Activated T-helper 1 cell treated with anti-CD3 and anti-CD28 coated beads, Interleukin-2, amount 50 U/mL, for 16 hours (primary cell): ENCODE measurements at places on chromosomes 11 and 22.

GRCh38 chr11:134939031-134939430, 527.0 kb upstream of the B3GAT1 start:
- no peak for DNase-seq

DNA sequence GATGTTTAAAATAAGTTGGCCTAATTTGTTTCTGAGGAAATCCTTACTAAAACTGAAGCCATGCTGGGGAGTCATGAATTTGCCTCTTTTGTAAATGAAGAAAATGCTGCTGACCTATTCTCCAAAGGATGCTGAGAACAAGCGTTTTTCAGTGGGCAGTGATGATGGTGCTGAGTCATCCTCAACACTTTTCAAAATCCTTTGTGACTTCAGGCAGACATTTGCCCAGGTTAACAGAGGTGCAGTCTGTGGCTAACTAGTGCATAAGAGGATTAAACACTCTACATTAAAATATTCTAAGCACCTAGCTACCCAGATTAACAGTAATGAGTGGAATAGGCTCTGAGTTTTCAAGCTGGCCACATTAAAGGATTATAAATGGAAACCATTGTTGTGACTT, 509.0 kb downstream of the DLG2 start:
- DNase-seq, result no peak

- DNase-seq, result no peak
Measured at GRCh38 chr11:11810764-11811726, 30.7 kb upstream of the USP47 start.

DNA sequence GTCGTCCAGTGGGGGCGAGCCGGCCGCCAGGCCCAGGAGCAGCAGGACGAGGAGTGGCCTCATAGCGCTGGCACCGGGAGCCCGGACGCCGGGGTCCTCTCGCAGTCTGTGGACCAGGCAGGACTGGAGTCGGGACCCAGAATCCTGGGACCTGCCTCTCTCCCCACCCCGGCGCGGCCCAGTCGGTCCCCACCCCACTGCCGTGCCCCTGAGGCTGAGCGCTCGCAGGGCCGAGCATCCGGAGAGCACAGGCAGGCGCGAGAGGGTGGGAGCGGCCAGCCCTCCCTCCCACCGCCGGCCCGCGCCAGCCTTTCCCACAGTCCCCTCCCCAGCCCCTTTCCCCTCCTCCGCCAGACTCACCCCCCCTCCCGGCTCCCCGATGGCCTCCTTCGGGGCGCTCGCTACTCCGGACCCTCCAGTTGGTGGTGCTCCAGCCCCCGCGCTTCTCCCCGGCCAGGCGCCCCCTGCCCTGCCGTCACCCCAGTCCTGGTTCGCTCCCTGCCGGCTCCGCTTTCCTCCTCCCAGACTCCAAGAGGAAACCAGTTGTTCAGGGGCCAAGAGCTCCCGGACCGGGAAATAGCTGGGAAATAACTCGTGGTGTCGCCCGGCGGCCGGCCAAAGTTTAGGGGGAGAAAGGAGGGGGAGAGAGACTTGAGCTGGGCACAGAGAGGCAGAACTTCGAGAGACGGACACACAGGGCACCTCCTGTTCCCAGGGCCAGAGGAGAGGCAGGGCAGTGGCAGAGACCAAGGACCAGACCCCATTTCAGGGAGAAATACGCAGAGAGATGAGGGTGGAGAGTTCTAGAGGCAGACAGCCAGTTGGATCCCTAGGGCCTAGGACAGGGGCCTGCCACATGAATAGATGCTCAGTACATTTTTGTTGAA, at the start of gene C1QTNF5:
Gene C1QTNF5 (minus strand): TSS at position 549 of the 887 bp plus-strand sequence. CDS start 486 bp downstream, at position 63.
- no peak for DNase-seq

DNA sequence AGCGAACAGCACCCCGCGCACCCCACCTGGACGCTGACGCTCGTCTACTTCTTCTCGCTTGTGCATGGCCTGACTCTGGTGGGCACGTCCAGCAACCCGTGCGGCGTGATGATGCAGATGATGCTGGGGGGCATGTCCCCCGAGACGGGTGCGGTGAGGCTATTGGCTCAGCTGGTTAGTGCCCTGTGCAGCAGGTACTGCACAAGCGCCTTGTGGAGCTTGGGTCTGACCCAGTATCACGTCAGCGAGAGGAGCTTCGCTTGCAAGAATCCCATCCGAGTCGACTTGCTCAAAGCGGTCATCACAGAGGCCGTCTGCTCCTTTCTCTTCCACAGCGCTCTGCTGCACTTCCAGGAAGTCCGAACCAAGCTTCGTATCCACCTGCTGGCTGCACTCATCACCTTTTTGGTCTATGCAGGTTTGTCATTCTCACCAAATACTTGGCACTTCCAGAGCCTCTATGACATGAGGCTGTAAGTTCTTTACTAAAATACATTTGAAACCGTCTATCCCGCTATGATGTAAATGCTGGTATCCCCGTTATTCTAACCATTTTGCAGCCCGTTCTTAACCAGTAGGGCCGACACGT, 535 bp downstream of the AQP11 start:
- DNase-seq, result no peak

- no peak for DNase-seq
Measured at GRCh38 chr11:13800901-13801300, 132.4 kb downstream of the FAR1 start.

- DNase-seq, result no peak
Measured at GRCh38 chr11:47907499-47907898, 59.3 kb upstream of the NUP160 start.

DNA sequence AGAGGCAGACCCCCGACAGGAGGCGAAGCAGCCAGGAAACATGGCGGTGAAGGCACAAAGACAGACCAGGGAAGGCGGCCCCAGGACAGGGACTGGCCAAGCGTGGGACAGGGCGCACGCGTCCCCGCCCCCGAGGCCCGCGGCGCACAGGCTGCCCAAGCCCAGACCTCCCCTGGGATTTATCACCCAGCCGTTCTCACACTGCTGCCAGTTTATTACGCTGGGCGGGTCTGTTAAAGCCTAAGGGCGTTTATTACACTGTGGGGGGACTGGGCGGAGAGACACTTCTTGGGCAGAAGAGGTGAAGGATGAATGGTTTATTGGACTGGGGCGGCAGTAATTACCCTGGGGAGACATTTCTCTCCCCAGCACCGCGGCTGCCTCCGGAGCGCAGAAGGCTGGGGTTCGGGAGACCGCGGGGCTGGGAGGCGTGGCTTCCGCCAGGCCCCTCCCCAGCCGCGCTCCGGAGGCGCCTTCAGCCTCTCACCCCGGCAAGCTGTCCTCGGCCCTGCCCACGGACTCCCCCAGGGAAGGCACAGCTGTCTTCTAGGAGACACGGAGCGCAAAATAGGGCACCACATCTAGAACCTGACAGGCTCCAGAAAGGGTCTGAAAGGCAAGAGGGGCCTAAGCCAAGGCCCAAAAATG, 47.1 kb downstream of the SLC22A12 start:
- DNase-seq, result no peak

DNA sequence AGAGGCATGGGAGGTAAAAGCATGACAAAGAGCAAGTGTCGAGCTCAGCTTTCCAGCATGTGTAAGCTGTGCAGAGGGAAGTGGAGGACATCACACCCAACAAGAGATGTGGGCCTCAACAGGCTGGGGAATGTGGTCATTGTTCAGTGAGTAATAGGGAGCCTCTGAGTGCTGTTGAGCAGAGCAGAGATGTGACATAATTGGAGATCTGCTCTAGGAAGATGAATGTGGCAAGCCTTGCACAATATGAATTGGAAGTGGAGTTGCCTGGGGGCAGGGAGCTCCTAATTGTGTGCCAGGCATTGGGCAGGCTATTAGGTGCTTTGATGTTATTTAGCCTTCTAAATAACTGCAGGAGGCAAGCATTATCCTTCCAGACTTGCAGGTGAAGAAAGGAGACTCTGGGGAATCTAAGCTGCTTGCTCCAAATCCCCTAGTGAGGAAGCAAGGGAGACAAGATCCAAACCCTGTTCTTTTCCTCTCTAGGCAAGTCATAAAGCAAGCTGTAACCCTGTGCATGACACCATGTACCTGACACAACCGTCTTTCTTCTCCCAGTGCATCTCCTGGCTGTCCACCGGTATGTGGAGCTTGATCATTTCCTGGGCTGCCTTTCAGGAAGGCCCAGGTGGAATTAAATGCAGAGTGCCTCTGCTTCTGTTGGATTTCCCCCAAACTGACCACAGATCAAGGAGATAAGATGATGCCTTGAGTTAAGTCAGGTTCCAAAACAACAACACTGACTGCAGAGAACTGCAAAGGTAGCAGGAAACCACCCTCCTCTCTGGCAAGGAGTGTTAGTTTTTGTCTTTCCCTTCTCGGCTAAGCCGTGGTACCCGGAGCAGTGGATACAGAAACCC, 221.4 kb downstream of the TENM4 start:
- DNase-seq, result no peak

- no peak for DNase-seq
Measured at GRCh38 chr11:57541169-57541568, 3.8 kb downstream of the SMTNL1 start.

DNA sequence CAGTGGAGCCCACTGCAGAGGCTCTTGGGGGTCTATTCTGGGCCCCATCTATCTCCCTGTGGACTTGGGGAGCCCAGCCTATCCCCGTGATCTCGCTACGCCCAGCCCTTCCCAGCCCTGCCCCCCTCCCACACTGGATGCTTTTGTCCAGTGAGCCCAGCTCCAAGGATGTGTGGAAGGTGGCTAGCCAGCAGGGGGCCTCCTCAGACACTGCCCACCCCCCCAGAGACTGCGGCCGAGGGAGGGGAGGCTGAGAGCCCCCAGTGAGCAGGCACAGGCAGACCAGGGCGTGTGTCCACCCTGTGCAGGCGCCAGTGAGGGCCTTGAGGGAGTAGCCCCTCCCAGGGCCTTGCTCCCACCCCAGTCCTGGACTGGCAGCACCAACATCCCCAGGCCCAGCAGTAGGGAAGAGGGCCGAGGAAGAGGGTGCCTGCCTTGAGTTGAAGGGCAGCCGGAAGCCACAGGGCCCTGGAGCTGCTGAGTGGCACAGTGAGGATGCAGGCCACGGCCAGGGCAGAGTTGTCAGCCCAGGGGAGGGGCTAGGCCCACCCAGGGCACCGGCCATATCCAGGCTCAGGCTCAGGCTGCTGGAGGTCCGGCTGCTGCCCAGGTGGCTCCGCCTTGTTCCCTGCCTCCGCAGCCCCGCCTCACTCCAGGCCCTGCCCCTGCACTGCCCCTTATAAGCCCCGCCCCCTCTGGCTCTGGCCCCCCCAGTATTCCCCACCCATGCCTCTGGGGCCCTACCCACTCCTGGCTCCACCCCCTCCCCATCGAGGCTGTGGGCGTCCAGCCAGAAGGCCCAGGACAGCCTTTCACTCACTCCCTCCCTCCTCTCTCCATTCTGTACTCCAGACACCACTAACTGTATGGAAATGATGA, 28.0 kb downstream of the MOB2 start:
- no peak for DNase-seq

- DNase-seq, result no peak
Measured at GRCh38 chr22:37517826-37518450, 1.3 kb downstream of the CARD10 start.

DNA sequence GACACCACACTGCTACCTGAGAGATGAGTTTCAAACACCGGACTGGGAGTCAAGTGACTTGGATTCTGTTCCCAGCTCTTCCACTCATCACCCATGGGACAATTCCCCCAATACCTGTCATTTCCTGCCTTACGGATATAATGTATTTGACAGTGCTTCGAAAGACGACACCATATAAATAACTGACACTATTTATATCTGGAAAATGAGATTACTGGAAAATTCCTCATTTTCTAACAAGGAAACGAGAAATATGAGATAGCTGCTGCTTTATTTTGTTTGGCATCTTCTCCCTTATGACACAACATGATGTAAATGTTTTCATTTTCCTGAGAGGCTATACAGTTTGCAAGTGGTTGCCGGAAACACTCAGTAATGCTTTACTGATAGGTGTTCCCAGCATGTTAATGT, 8.6 kb downstream of the HSCB start:
- no peak for DNase-seq

- DNase-seq, result no peak
Measured at GRCh38 chr22:43289531-43289963, 53.6 kb downstream of the SCUBE1 start.

- DNase-seq, result no peak
Measured at GRCh38 chr11:12704049-12704448, 29.8 kb downstream of the TEAD1 start.

GRCh38 chr11:61362542-61362875, 335 bp downstream of the TMEM138 start:
- DNase-seq, result peak; percentile 2

DNA sequence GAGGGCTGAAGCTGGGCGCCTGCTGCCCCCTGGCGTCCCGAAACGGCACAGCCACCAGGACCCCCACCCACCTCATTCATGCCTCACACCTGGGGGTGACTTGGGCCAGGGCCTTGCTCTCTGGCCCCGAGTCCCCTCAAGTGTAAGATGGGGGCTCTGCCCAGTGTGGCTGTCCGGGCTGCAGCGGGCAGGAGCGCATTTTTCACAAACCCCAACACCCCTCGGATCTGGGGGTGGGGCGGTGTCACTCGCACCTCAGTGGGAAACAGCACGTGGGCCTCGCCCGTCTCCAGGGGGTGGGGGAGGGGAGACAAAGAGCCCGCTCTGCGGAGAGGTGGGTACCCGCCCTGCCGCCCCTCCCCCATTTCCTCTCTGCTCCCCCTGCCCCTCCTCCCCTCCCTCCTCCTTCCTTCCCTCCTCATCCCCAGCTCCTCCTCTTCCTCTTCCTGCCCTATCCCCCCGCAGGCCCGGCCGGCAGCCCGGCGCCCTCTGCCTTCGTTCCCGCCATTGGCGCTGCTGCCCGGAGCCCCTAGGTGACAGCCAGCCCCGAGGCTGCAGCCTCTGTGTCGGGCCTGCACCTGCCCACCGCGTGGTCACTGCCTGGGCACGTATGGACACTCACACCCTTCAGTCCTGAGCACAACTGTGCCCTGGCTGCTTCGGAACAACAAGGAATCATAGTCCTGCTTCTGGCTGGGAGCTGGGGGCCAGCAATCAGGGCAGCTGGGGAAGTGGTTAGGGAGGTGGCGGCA, 6.8 kb upstream of the CDKN1C start:
- peak; percentile 26 for DNase-seq

DNA sequence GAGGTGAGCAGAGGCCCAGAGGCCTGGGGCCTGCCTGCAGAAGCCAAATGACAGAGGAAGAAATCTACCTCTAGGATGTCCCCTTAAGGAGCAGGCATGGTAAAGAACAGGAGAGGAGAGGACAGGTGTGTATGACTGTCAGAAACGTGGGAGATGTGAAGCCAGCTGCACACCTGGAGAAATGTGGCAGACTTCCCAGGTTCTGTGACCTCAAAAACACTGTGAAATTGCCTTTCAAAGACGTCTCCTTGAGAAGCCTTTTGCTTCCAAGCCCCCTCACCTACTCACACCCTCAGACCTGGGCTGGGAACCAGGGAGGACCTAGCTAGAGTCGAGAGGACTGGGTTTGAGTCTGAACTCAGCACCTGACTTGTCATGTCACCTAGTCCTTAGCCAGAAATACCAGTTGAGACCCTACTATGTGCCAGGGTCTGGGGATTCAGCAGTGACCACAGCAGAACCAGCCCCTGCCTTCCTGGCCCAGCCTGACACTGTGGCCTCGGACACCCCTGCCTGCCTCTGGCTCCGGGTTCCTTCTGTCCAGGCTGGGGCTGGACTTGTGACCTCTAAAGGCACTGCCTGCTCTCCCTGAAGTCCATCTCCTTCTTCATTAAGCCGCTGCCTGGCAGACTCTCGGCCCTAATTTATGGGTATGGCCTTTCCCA, 5.6 kb downstream of the TPBGL start:
- DNase-seq, result no peak

- no peak for DNase-seq
Measured at GRCh38 chr11:35262056-35262455, 123.1 kb downstream of the CD44 start.

- DNase-seq, result no peak
Measured at GRCh38 chr11:126198648-126199047, 12.8 kb downstream of the RPUSD4 start.

GRCh38 chr11:8744423-8744822, 61.8 kb downstream of the RPL27A start:
- no peak for DNase-seq

- DNase-seq, result no peak
Measured at GRCh38 chr11:46493791-46494190, 100.0 kb downstream of the AMBRA1 start.
